Naive thymus-derived CD4-positive, alpha-beta T cell (primary cell): ENCODE measurements at places on chromosomes 3 and 15. TPM values are rescaled to one million over a fixed set of nuclear protein-coding genes. Genes with fewer than 3 reads are reported as not detected.

- peaks cover 34% of the 10 kb centered on the region for H3K4me1 ChIP-seq
- no peak overlapping the region for H3K27ac ChIP-seq
- peaks cover 29% of the 10 kb centered on the region for H3K27me3 ChIP-seq
- peak overlapping the region; percentile 59 for H3K4me3 ChIP-seq
- no peaks in the 10 kb centered on the region for H3K36me3 ChIP-seq
Measured at GRCh38 chr15:67833710-67834511, 5.9 kb downstream of the RNU6-1 start.

DNA sequence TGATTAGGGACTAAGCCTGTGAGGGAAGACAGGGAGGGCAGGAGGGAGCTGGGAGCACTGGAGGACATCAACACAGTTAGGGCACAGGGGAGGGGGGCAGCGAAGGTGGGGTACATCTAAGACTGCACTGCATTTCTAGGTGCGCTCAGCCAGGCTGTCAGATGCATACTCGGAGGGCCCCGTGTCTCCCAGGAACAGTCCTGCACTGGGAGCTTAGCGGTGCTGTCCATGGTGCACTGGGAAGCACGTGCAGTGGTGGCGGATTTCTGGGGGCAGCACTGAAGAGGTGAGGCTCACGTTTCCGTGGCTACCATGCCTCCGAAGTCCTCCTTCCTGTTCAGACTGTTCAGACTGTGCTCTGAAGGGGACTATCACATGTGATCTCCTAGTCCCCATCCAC, 54.4 kb downstream of the ROPN1B start:
- no peaks in the 10 kb centered on the region for H3K27me3 ChIP-seq
- no peak overlapping the region for H3K27ac ChIP-seq
- no peak overlapping the region for H3K4me3 ChIP-seq
- DNase-seq, result no peak

The ADAMTS7 gene
- 1.1 and 1.5 TPM in 2 replicates for total RNA-seq

The EPHB1 gene
- 1.6 TPM for total RNA-seq

The PRR20G gene
- not detected for total RNA-seq

DNA sequence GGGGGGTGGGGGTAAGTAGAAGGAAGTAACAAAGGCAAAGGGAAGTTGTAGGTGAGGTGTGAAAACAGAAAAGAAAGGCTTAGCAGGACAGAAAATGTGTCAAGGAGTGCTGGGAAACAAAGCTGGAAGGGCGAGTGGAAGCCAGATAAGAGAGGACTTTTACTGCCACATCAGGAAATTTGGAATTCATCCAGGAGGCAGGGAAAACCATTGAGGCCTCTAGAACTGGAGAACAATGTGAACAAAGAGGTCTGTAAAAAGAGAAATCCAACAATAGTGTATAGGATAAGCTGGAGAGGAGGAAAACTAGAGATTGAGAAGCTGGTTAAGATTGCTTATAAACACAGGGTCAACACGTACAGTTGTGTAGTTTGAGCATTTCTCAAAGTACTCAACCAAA, 116.6 kb downstream of the NTRK3 start:
- H3K4me3 ChIP-seq, result no peak overlapping the region
- no peaks in the 10 kb centered on the region for H3K4me1 ChIP-seq
- H3K27ac ChIP-seq, result no peak overlapping the region

- H3K4me1 ChIP-seq, result no peaks in the 10 kb centered on the region
- H3K27me3 ChIP-seq, result no peaks in the 10 kb centered on the region
- no peak overlapping the region for H3K27ac ChIP-seq
- DNase-seq, result no peak
Measured at GRCh38 chr3:64865839-64866570, 178.2 kb upstream of the ADAMTS9 start.

DNA sequence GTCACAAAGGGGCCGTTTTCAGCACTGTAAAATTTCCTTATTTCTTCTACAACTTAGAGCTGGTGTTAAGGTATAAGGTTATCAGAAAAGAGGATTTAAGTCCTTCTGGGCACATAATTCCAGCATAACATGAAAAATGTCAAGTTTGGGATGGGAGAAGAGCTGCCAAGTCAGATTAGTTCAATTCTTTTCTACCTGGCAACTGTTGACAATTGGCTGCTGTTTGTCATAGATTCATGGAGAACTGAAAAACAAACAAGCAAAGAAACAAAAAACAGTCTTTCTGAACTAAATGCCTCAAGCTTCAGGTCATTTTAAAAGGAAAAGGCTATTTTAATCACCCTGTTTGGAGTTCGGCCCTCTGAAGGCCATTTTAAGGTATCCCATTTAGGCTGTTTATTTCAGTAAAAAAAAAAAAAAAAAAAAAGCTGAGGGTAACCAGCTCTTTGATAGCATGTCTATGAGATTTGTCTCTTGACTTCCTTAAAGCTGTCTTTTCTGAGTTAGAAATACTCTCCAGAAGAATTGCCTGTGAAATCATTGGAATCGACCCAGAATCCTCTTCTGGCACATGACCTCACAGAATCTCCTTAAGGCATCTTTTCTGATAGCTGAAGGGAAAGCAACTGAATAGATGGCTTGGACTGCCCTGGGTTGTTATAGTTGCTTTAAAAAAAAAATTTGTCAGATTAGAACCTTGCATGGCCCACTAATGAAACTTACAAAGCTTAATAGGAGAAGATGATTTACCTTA, 173.3 kb downstream of the SEMA6D start:
- no peak for DNase-seq
- no peaks in the 10 kb centered on the region for H3K27me3 ChIP-seq
- H3K36me3 ChIP-seq, result no peaks in the 10 kb centered on the region
- no peak overlapping the region for H3K27ac ChIP-seq

DNA sequence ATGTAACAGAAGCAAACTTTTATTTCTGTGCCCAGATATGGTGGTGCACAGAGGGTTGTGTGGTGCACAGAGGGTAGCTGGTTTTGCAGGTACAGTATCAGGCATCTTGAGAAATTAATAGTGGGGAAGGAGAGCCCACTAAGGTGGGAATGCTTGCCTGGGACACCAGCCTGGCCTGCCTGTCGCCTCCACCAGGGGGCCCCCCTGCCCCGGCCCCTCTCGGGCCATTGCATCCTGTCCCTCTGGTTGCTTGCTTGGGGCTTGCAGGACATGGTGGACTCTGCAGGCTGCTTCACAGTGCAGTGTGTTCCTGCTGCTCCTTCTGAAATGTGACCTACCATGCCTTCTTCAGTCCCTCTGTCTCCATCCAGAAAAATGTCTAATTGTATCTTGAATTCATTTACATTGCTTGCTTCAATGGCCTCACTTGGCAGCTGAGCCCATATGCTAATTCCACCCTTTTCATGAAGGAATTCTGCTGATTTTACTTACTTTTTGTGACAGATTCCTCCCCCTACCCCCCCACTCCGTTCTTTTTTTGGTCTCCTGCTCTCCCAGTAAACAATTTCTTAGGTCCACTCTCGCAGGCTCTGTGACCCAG, 73.6 kb downstream of the EEFSEC start:
- H3K27me3 ChIP-seq, result no peaks in the 10 kb centered on the region
- H3K27ac ChIP-seq, result no peak overlapping the region
- H3K4me3 ChIP-seq, result no peak overlapping the region
- DNase-seq, result peak; percentile 12
- H3K4me1 ChIP-seq, result no peaks in the 10 kb centered on the region

- H3K27me3 ChIP-seq, result no peaks in the 10 kb centered on the region
- H3K4me1 ChIP-seq, result peaks cover 21% of the 10 kb centered on the region
- no peak overlapping the region for H3K4me3 ChIP-seq
- DNase-seq, result no peak
- H3K27ac ChIP-seq, result no peak overlapping the region
Measured at GRCh38 chr3:141246224-141246957, 14.8 kb downstream of the PXYLP1 start.

The ARL14 gene
- total RNA-seq, result not detected

DNA sequence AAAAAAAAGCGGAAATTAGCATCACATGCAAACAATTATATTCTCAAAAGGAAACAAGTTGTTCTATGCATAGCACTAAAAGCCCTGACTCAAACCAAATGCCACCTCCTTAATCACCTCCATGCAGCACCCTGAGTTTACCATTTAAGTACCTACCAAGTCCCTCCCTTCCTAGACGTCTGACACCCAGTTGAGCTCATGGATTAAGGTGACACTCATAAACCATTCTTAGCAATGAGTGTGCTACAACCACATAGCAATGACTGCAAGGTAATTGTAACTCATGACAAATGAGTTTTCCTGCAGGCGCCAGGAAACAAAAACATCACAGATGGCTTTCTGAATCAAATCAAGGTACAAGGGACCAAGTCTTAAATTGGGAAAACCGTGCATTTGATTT, 32.0 kb downstream of the WWTR1 start:
- no peaks in the 10 kb centered on the region for H3K4me1 ChIP-seq
- no peaks in the 10 kb centered on the region for H3K36me3 ChIP-seq
- H3K27ac ChIP-seq, result no peak overlapping the region
- DNase-seq, result no peak
- H3K4me3 ChIP-seq, result no peak overlapping the region
- no peaks in the 10 kb centered on the region for H3K27me3 ChIP-seq

The FBLN2 gene
- not detected for total RNA-seq
